ENCODE measurements at places on chromosomes 4 and X. TPM values are rescaled to one million over a fixed set of nuclear protein-coding genes. Genes with fewer than 3 reads are reported as not detected.

Gene DMRTC1
- not detected for total RNA-seq

- DNase-seq: no peak
Measured at GRCh38 chrX:43165343-43165920, 387.5 kb upstream of the PPP1R2C start.

DNA sequence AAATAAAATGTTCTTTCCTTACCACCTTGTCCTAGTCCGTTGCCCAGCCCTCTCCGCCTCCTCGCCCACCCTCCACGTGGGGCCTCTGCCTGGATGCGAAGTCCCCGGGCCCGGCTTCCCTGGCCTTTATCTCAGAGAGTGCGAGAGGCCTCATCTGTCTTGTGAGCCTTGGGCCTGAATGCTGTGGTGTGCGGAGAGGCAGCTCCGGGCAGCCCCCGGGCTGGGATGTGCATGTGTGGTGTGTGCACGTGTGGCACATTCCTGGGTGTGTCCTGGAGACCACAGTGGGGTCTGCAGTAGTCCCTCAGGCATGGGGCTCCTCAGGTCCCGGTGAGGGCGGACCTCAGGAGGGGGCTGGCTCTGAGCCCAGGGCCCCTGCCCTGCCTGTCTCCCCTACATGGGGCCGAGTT, 31.4 kb downstream of the DOK7 start:
- DNase-seq: no peak

GRCh38 chr4:164977243-164978164, at the start of gene TRIM61:
TRIM61 (minus strand) TSS chr4:164977657; CDS start chr4:164970002, 7,655 bp downstream.
- DNase-seq: peak; percentile 23

- no peak for DNase-seq
Measured at GRCh38 chr4:164876700-164877324, at the start of gene APELA. APELA (plus strand) TSS chr4:164877178; CDS start chr4:164877332, 154 bp downstream.

GRCh38 chr4:109155084-109155483, 147.4 kb downstream of the COL25A1 start:
- DNase-seq: no peak

- no peak for DNase-seq
Measured at GRCh38 chr4:6408263-6408662, 64.2 kb downstream of the PPP2R2C start.

Measured in T-helper 17 cell (primary cell).